ENCODE measurements at places on chromosomes 7 and 10.

GRCh38 chr7:101743241-101743994, 74.0 kb upstream of the CUX1 start:
- peak; percentile 69 for DNase-seq

DNA sequence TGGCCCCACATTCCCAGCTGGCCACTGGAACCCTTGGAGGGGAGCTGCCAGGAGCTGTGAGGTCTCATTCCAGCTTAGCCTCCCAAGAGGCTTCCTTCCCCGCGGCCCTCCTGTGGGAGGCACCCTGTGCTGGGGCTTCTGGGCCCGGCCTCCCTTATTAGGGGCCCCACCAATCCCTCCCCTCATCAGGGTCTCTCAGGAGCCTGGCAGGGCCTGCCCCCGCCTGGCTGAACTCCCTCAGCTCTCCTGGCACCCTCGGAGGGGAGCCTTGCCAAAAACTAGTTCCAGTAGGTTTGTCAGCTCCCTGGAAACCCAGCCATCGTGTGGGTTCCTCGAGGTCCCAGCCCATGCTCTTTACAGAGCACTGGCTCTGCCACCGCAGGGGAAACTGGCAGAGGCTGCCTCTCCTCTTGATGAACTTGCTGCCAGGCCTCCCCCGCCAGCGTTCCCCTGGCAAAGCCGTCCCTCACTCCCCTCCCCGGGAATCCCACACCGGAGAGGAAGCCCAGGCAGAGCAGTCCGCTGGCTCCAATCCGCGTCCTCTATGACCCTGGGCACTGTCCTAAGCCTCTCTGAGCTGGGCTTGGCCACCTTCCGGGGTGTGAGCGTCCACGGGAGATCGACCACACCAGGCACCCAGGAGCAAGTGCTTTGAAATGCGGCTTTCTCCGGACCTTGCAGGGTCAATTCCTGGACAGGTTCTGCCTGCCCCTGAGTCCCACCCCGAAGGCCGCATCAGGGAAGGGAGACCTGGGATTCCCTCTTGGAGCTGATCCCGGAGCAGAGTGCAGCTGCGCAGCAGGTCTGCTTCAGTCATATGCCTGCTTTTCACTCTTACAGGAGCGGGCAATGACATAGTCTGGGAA, 139.8 kb downstream of the ARHGAP22 start:
- no peak for DNase-seq

DNA sequence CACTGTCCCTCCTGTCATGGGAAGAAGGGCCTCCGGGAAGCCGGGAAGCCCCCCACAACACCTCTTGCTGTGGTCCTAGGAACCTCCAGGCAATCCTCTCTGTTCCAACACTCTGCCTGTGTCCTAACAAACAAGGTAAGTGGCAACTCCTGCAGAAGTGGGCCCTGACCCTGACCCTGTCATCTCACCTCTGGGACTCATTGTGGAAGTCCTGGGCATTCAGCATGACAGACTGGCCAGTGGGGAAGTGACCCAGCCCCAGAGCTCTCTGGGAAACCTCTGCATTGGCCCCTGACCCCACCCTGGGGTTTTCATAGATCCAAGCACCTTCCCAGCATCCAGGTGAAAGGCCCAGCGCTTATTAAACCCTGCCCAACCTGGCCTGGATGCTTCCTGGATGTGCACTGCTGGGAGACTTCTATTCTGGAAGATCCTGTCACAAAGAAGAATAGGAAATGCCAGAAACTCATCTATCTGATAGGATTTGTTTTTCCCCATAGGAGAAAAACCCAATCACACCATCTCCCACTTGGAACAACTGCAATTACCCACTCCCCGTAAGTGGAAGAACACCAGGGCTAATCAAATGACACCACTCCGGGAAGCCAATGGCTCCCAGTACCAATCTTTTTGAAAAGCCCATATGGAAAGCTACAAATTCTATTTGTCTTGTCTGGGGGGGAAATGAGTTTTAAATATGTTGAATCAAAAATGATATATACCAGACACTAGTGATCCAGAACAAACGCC, 24.3 kb downstream of the LEP start:
- DNase-seq, result no peak

DNA sequence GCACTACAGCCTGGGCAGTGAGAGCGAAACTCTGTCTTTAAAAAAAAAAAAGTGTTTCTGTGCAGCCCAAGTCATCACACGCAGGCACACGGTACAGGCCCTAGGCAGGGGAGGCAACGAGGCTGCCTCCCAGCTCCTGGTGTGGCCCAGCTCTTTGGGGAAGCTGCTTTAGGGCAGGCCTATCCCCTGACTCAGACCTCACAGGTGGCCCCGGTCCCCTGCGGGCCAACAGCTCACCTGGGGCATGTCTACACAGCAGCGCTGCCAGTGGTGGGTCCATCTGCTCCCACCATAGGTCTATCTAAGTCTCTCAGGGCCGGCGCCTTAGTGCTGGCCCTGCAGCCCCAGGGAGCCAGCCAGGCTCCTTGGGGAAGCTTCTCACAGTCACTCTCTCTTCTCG, 31.4 kb downstream of the ZAN start:
- DNase-seq, result no peak

- DNase-seq, result no peak
Observed at GRCh38 chr7:101232141-101232850, 5.3 kb downstream of the CLDN15 start.

DNA sequence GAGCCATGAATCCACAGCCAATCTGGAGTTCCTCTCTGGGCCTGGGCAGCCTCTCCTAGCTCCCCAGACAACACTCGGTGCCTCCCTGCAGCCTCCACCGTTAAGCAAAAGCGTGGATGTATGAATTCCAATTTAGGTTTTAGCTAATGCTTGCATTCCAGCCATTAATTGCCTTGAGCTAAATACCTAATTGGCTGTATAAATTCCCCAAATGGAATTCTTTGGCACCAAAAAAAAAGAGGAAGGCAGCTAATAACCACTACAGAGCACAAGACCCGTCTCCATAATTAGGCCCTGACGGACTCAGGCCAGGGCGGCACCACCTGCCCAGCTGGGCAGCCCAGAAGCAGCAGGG, 140.5 kb downstream of the PTPRN2 start:
- DNase-seq, result no peak

DNA sequence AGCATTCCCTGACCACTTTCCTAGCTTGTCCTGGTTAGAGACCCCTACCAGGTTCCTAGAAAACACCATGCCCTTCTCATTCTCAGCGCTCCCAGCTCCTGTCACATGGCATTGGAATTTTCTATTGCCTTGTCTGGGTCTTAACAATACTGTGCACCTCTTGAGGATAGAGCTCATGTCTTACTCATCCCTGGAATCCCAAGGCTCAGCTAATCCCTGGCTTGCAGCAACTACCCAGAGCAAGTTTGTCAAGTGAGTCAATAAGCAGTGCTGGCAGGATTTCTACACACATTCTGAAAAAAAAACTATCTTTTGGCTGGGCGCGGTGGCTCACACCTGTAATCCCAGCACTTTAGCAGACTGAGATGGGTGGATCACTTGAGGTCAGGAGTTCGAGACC, 11.7 kb upstream of the PRDX3 start:
- DNase-seq, result no peak

GRCh38 chr10:98263088-98263487, 4.9 kb downstream of the LOXL4 start:
- DNase-seq, result no peak

GRCh38 chr7:1592299-1592871, 22.6 kb upstream of the PSMG3 start:
- DNase-seq, result no peak

GRCh38 chr10:94192974-94193373, 169.8 kb downstream of the NOC3L start:
- no peak for DNase-seq

GRCh38 chr7:69687739-69688433, 89.6 kb downstream of the AUTS2 start:
- DNase-seq, result no peak

DNA sequence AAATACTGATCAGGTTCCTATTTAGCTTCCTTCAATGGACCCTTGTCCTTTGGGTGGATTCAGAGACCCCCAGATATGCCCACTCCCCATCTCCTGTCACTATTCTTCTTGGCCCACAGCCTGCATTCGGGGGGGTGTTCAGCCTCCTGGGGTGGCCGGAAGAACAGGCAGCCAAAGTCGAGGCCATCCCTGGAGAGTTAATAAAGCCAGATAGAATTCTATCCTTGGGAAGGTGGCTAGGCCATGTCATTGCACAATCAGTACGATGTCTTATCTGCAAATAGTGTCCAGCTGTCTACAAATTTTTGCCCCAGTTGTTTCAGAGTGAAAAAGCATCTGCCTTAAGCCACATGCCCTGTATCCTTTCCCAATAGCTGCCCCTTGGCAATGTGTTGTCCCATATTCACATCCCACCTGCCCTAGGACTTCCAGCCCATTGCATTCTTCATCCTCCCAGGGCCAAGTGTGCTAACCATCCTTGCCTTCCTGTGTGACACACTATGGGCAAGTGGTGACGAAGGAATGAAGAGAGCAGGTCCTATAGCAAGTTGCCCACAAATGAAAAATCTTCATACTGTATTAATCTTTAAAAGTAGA, 9.9 kb upstream of the FAM107B start:
- DNase-seq, result no peak

DNA sequence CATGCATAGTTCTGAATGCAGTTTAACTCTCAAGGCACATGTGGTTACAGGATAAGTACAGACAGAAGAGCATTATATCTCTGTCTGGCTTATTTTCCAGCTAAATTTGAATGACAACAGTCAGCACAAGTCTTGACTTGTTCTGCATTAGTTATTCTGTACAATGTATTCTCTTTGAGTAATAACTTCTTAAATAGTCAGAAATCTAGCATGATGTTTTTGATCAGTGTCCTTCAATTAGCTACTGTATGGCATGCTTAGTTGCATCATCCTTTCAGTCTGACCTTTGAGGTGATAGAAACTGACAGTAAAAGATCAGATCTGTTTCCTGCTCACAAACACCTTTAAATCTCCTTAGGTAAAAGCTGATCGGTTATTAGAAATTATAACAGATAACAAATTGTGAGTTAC, 118.1 kb downstream of the ARL4A start:
- DNase-seq, result no peak

GRCh38 chr10:124048371-124049290, 44.8 kb downstream of the CHST15 start:
- no peak for DNase-seq

DNA sequence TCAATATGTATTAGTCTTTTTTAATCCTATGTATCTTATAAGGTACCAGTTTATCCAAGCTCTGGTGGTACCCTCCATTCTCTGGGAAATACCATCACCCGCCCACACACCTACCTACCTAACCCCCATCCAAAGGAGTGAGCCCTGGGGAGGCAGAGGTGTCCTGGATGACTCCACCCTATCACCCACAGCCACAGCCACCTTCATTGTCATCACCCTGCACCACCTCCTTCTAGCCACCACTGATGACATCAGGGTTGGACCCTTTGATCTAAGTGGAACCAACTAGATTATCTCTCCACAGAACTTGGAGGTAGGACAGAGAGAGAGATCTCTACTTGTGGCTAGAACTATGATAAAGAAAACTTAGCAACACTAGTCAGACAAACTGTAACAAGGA, 259.4 kb downstream of the PARD3 start:
- no peak for DNase-seq

- DNase-seq, result peak; percentile 88
Observed at GRCh38 chr10:96586419-96587263, at the start of gene TM9SF3. TSS of gene TM9SF3 (minus strand) at chr10:96587012. CDS start at chr10:96586835, 177 bp downstream.

GRCh38 chr7:15215616-15216015, 313.1 kb upstream of the DGKB start:
- DNase-seq, result no peak

- DNase-seq, result no peak
Observed at GRCh38 chr7:134723892-134724291, 55.5 kb upstream of the CALD1 start.

- no peak for DNase-seq
Observed at GRCh38 chr7:116367171-116367813, 132.2 kb upstream of the CAV2 start.

DNA sequence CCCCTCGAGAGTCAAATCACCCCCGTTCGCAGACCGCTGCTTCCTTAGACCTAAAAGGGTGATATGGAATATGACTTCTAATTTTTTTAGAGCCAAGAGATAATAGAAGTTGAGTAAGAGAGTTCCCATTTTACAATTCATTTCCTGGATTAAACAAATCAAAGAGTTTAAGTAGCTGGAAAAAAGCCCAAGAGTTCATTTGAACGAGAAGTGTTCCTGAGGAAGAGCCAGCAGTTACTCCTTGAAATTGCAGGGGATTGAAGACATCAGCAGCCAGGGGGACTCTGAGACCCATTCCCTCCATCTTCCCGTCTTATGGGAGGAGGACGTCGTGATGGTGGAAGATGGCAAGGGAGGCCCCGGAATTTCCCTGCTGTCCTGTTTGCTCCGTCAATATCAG, 277.0 kb downstream of the WDR11 start:
- DNase-seq, result no peak

- DNase-seq, result no peak
Observed at GRCh38 chr10:88979153-88979562, 11.4 kb upstream of the FAS start.

- no peak for DNase-seq
Observed at GRCh38 chr7:42269161-42269560, 32.2 kb upstream of the GLI3 start.

DNA sequence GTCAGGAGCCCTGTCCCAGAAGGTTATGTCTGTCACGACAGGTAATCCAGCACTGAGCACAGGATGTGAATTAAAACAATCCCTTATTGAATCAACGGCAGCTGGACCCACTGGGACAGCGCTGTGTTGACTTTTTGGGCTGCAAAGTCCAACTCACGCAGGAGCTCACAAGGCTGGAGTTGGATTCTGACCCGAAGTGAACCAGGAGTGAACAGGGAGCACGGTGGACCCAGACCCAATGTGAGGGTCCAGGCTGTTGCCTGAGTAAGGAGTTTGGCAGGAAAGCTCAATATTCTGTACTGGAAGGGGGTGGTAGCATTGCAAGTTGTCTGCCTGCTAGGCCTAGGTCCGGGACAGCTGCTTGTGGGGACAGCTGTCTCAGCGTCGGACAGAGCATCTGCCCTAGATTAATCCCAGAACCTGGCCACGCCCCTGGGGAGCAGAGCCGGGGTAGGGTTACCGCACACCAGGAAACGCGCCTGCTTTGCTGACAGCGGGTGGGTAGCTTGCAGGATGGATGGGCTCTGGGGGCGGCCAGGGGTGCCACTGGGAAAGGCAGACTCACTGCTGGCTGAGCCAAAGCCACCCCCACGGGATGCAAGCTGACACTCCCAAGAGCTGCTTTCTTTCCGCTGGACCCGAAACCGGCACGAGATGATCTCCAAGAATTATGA, 24.0 kb downstream of the COL26A1 start:
- no peak for DNase-seq

GRCh38 chr7:8491106-8491505, 57.7 kb downstream of the NXPH1 start:
- DNase-seq, result no peak

DNA sequence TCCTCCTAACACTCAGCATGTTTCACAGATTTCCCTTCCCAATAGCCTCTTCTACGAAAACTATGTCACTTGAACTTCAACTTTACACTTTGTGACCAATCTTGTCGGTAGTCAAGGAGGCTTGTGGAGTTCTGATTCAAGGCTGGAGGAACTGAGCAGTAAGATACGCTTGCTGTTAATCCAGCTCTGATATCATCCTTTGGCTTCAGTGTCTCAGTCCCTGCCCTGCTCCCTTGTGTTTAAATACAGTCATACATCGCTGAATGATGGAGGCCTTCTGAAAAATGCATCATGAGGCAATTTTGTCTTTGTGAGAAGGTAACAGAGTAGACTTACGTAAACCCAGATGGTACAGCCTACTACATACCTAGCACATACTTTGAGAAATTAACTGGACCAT, 173.6 kb downstream of the RNF133 start:
- no peak for DNase-seq

Data from T-helper 1 cell (primary cell).